Keratinocyte (primary cell): ENCODE measurements at places on chromosomes 2 and 18. TPM values are rescaled to one million over a fixed set of nuclear protein-coding genes. Genes with fewer than 3 reads are reported as not detected.

- H3K4me3 ChIP-seq: no peak overlapping the region
- H3K27ac ChIP-seq: no peak overlapping the region
- H3K36me3 ChIP-seq: no peaks in the 10 kb centered on the region
- DNase-seq: no peak
- no peaks in the 10 kb centered on the region for H3K27me3 ChIP-seq
Observed at GRCh38 chr18:73087282-73087977, 219.6 kb upstream of the NETO1 start.

- H3K36me3 ChIP-seq: no peaks in the 10 kb centered on the region
- no peak overlapping the region for H3K4me3 ChIP-seq
- DNase-seq: no peak
- no peaks in the 10 kb centered on the region for H3K27me3 ChIP-seq
- no peaks in the 10 kb centered on the region for H3K4me1 ChIP-seq
- no peak overlapping the region for H3K27ac ChIP-seq
Observed at GRCh38 chr2:181241366-181241765, 215.8 kb upstream of the ITGA4 start.

DNA sequence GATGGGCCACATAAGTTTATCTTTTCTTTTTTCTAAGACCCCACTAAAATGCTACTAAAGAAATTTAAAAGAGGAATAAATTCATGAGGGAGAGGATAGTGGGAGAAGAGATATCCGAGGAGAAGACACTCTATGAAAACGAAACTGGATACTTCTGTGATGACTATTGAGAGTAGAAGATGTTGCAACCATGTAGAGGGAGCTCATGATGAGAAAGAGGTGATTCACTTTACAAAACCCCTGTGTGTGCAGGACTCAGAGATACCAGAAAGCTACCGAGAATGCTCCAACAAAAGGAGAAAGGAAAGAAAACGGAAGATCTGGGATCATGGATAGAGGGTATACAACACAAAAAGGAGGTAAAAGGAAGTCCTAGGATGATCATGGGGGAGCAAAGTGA is 34.9 kb downstream of the SLC38A11 start:
- peaks cover 10% of the 10 kb centered on the region for H3K4me1 ChIP-seq
- H3K27me3 ChIP-seq: no peaks in the 10 kb centered on the region
- DNase-seq: peak; percentile 32
- no peak overlapping the region for H3K4me3 ChIP-seq

ITGA6 gene
- polyA plus RNA-seq: 258 to 441 TPM (median 273 TPM) in 3 replicates

DNA sequence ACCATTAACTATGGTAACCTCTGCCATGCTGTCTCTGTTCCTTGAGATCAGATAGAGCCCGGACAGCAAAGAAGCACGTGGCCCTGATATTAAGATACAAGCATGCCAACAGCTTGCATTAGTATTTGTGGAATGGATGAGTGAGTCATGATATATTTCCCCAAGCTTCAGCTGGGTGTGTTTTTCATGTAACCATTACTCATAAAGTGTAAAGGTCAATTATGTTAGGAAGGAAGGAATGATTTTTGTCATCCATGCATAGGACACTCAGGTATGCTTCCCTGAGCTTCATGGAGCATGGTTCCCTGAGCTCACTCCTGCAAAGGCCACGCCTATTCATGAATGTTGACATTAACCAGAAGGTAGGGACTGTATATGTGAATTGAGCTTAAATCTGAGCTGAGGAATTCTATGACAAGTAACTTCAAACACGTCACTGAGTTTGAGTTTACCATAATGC is 74.6 kb downstream of the ARL4C start:
- H3K36me3 ChIP-seq: no peaks in the 10 kb centered on the region
- peak overlapping the region; percentile 68 for H3K27ac ChIP-seq
- H3K4me1 ChIP-seq: peaks cover 42% of the 10 kb centered on the region
- H3K27me3 ChIP-seq: no peaks in the 10 kb centered on the region

GRCh38 chr2:228107846-228108245 is 73.6 kb downstream of the SPHKAP start:
- no peaks in the 10 kb centered on the region for H3K27me3 ChIP-seq
- H3K27ac ChIP-seq: no peak overlapping the region
- H3K36me3 ChIP-seq: no peaks in the 10 kb centered on the region
- H3K4me3 ChIP-seq: no peak overlapping the region

DNA sequence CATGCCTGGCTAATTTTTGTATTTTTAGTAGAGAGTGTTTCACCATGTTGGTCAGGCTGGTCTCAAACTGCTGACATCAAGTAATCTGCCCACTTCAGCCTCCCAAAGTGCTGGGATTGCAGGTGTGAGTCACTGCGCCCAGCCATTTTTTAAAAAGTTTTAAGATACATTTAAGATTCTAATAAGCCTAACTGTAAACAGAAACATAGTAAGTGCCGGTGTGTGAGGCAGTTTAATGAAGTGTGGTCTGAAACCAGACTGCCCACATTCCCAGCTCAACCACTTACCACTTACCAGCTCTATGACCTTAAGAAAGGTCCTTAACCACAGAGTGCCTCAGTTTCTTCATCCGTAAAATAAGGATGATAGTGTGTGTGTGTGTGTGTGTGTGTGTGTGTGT is 42.4 kb downstream of the TMEM237 start:
- no peaks in the 10 kb centered on the region for H3K4me1 ChIP-seq
- H3K27me3 ChIP-seq: no peaks in the 10 kb centered on the region
- DNase-seq: no peak
- no peaks in the 10 kb centered on the region for H3K36me3 ChIP-seq

GRCh38 chr2:231201475-231201814 is 3.0 kb downstream of the ARMC9 start:
- no peak for DNase-seq
- H3K4me1 ChIP-seq: peaks cover 22% of the 10 kb centered on the region
- H3K27me3 ChIP-seq: no peaks in the 10 kb centered on the region
- H3K27ac ChIP-seq: no peak overlapping the region
- H3K36me3 ChIP-seq: no peaks in the 10 kb centered on the region

GLS gene
- polyA plus RNA-seq: 70.9 to 130 TPM (median 98.4 TPM) in 3 replicates

CHMP1B gene
- 30.7 to 54.7 TPM (median 51.4 TPM) in 3 replicates for polyA plus RNA-seq

- no peak overlapping the region for H3K4me3 ChIP-seq
- no peaks in the 10 kb centered on the region for H3K36me3 ChIP-seq
- H3K4me1 ChIP-seq: no peaks in the 10 kb centered on the region
- H3K27ac ChIP-seq: no peak overlapping the region
- H3K27me3 ChIP-seq: no peaks in the 10 kb centered on the region
Observed at GRCh38 chr2:163715668-163716067, 20.1 kb downstream of the FIGN start.

GRCh38 chr18:40365526-40365925 is 1589.5 kb upstream of the PIK3C3 start:
- no peaks in the 10 kb centered on the region for H3K36me3 ChIP-seq
- H3K27ac ChIP-seq: no peak overlapping the region
- DNase-seq: no peak
- no peaks in the 10 kb centered on the region for H3K27me3 ChIP-seq
